A172 (cell line): ENCODE measurements at places on chromosomes 11 and 22. TPM values are rescaled to one million over a fixed set of nuclear protein-coding genes. Genes with fewer than 3 reads are reported as not detected.
A peak's percentile ranks its signal among the peaks of the same experiment; 100 is the strongest.

GRCh38 chr11:67627812-67628624 lies 1.7 kb downstream of the NUDT8 start:
- no peak for DNase-seq

GRCh38 chr11:87421422-87421821 lies 383.7 kb downstream of the TMEM135 start:
- DNase-seq, result peak; percentile 81

DNA sequence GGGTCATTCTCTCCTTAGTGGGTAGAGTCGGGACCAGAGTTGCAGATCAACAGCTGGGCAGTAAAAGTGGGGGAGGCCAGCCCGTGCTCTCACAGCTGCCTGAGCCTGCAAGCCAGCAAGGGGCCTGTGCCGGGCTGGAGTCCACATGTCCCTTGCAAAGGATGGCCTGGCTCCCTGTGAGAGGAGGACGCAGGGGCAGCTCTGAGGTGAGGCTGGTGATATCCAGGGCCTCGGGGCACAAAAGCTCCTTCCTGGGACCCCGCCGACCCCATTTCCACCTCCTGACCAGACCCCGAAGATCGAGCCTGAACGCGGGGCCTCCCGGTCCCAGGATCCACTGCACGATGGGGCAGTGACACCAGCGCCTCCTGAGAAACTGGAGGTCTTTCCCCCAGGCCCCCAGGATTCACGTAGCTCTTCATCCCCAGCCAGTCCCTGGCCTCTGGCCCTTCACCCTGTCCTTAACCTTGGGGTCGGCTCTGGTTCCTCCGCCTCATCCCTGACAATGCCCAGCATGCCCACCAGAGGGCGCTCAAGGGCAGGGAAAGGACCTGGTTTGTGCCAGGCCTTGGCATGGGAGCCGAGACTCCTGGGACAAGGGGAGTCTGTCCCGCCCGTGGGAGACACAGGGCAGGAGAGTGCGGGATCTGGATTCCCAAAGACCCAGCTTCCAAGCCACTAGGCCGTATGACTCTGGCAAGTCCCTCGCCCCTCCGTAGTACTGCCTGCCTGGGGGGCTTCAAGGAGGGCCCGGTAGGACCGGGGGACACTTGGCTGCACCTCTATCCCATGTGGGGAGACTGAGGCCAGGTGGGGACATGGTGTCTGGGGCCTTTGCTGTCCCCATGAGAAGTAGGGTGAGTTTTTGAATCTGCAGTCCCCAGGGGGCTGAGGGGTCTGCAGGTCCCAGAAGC lies 17.8 kb upstream of the WNT7B start:
- DNase-seq, result peak; percentile 53

GRCh38 chr22:42769574-42770447 lies 49.1 kb upstream of the A4GALT start:
- DNase-seq, result peak; percentile 50

DNA sequence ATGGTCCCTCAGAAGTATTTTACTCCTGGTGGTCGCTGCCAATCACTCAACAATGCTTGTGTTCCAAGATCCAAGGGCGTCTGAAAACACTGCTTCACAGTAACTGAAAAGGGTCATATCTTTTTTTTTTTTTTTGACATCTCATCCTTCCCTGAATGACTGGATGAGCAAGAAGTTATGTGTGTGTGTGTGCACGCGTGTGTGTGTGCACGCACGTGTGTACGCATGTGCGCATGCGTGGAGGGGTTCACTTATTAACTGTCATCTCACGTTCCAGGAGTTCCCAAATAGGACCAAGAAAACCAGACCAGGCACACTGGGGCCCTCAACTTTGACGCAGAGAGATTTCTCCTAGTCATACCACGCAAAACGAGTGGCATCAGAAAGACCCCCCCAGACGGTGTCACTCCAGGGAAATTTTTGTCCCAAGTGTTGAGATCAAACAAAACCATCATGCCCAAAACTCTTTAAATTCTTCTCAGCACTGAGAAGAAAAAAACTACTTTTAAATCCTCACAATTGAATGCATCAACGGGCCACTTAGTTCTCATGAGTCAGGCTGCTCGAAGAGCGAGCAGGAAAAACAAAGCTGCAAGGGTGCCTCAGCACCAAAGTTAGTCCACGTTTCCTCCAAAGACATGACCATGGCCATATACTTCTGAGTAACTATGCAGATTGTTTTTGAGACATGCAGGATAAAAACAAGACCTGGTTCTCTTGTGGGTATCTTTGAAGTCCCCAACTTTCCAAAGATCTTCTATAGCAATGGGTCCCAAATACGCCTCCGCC lies 12.9 kb downstream of the MN1 start:
- no peak for DNase-seq

DNA sequence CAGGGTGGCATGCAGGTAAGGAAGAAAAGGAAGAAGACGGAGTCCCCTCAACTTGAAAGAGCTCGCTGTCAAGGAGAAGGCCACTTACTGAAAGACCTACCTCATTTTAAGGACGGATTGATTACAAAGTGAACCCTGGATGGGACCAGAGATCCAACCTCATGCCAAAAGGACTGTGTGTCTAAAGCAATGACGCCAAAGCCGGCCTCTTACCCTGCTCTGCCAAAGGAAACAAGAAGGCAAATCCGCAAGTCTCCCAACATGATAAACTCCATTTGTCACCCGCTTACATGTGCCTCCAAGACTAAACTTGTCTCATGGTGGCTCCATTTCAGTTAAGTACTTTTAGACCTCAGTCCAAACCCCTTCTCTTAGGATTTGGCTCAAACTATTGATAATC lies 148.7 kb upstream of the MTMR2 start:
- DNase-seq, result no peak

- no peak for DNase-seq
Measured at GRCh38 chr11:91630916-91631673, 593.5 kb upstream of the FAT3 start.

DNA sequence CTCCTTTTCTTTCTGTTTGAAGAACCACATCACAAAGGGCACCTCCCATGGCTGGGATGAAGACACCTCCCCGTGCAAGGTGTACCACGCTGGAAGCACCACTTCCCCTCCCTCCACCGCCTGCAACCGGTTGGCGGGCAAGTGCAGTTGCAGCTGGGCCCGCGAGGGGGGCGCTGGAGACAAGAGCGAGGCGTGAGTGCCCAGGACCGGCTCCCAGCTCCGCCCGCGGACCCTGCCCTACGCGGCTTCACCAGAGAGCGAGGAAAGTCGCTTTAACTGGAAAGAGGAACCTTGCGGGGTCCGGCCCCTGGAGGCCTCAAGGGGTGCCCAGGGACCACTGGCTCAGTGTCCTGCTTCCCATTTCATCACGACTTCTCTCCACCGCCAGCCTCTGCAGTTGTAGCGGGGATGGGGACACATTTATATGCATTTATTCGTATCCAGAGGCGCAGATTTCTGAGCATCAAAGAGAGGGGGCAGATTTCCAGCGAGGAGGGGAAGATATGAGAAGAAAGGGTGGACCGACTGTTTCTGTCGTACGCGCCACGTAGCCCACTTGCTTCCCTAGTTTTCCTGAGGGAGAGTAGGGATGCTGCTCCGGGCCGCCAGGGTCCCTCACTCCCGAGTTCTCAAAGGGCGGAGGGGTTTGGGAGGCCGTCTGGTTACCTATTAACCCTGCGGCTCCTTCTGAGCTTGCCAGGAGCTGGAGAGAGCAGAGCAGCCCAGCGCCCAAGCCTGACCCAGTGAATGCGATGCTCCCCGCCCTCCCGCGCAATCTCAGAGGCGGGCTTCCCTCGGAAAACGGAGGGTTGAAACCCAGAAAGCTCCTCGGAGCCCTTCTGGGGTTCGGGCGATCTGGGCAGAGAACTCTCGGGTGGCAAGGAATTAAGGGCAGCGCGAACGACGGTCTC lies 3.5 kb downstream of the ESAM start:
- no peak for DNase-seq

GRCh38 chr11:28346209-28346608 lies 238.0 kb downstream of the METTL15 start:
- peak; percentile 72 for DNase-seq

GRCh38 chr22:49479566-49479965 lies 348.1 kb downstream of the BRD1 start:
- no peak for DNase-seq

DNA sequence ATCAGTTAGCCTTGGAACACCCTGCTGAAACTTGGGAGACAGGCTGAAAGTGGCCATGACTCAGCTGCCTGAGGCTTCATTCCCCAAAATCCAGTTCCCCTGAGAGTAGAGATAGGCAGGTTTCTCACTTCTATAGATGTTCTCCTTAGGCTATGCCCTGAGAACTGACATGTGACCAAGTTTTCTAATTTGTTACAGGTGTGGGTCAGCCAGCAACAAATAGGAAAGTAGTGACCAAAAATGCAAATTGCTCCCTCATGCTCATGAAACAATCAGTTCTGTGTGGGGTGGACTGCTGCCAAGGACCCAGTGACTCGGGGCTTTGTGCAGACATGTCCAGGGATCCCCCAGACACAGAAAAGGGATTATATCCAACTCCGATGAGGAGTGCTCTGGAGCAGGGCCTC lies 7.3 kb upstream of the CCDC15 start:
- no peak for DNase-seq

DNA sequence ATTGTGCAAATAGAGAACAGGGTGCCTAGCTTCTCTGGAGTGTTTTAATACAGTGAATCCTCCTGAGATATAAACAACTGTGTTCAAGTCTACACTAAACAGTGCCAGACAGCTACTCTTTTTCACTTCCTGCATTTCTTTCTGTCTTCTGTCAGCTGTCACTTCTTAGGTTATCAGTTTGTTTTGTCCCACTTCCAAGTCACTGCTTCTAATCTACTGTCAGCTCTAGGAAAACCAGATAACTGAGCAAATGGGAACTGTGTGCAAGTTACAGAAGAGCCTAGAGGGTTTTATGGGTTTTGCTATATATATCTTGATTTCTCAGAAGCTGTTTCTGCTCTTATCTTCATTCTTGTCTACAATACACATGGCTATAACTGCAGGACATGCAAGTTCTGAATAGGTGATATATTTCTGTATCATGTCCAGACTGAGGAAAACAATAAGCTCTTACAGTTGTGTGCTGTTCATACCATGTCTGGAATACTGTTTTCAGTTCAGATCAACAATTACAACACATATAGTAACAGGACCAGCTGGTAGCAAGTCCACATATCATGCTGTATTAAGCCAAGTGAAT lies 5.8 kb downstream of the PITPNB start:
- no peak for DNase-seq

DNA sequence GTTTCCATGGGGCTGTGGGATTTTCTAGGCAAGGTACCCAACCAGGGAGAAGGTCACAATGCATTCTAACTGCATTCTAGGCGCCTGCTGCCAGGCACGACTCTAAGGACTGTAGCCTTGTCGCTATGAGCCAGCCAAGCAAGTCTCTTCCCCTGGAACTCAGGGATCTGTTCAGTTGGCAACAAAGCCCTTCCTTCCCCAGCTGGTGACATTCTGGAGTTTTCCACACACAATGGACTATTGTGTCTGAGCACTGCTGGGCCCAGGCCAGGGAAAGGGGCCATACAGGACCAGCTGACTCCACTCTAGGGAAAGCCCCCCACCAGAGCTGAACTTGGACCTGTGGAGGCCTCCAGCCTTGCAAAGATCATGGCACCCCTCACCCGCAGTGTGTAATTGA lies 116.8 kb downstream of the RRAS2 start:
- DNase-seq, result no peak

- DNase-seq, result no peak
Measured at GRCh38 chr11:66494935-66495334, 14.7 kb downstream of the DPP3 start.

DNA sequence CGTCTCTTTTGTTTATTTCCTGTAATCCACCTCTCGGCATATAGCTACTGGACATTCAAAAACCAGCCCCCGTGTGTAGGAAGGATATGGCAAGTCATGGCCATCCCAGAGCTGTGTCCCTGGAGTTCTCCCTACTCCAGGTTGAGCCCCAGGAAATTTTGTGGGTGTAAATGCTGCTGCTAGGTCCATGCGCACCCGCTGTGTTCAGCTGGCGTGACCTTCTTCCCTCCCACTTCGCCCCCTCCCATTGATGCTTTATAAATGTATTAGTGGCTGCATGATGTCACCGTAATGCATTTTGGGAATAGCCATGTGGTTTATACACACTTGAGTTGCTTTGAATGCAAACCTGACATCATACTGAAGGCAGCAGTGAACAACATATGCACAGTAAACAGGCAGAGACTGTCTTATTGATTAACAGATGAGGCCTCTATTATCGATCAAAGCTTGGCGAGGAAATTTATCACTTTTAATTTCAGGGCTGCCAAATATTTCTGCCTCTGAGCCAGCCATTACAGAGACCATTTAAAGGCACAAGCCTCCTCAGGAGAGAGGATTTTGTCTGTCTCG lies 113.6 kb upstream of the NNMT start:
- DNase-seq, result no peak

- DNase-seq, result no peak
Measured at GRCh38 chr11:86046116-86046515, 22.8 kb downstream of the PICALM start.

DNA sequence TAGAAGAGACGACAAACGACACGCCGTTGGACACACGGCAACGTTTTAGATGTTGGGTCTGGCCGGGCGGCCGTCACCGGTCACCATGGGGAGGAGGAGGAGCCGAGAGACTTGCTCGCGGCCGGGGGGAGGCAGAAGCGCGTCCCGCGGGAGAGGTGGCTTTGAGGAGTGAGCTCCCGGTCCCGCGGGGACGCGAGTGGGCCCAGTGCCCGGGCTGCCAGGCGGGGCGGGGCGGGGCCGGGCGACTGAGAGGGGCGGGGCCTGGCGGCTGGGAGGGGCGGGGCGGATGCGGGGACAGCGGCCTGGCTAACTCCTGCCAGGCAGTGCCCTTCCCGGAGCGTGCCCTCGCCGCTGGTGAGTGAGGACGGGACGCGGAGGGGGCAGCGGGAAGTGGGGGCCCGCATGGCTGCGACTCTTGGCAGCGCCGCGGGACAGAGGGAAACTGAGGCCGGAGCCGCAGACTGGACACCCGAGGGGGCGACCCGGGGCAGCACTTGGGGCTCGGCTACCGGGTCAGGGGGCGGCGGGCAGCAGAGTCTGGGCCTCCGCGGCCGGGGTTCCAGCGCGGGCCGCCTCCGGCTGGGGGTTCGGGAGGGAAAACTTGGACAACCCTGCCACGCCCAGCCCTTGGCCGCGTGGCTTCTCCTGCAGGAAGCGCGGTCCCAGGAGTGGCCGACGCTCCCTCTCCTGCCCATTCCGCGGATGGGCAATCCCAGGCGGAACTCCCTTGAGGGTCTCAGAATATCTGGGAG lies at the start of gene TSPO:
Gene TSPO, plus strand, starts transcription at position 309 of the 752 bp plus-strand sequence. CDS start 7,680 bp downstream, outside the sequence.
- peak; percentile 14 for DNase-seq

DNA sequence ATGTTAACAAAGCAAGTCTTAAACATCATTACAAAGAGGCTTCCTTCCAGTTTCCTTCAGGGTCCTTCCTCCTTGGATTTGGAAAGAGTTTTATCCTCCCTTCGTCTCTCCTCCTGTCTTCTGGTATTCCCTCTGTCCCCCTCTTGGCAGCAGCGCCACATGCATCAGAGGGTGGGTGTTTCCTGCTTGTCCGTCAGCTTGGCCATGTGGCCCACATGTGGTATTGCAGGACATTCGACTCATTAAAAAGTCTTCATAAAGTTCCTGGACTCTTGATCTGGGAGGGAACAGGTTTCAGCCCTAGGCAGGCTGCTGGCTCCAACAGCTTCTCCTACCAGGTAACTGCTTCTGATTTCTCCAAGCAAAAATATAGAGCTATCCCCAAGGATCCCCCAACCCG lies 189.8 kb downstream of the CSNK2A3 start:
- DNase-seq, result peak; percentile 3

The MIOX gene
- not detected in 2 replicates for total RNA-seq

The SESN3 gene
- total RNA-seq, result not detected in 2 replicates

The ART1 gene
- not detected in 2 replicates for total RNA-seq

The LYVE1 gene
- not detected in 2 replicates for total RNA-seq

The RFPL1 gene
- total RNA-seq, result not detected in 2 replicates

The OVOL1 gene
- not detected in 2 replicates for total RNA-seq

The CASP5 gene
- total RNA-seq, result not detected in 2 replicates

The RBMXL2 gene
- total RNA-seq, result not detected in 2 replicates

The OR8J3 gene
- total RNA-seq, result not detected in 2 replicates
